Hypothalamus (tissue), 51 donors: ENCODE measurements at places on chromosomes 1 and 21.
A peak's percentile ranks its signal among the peaks of the same experiment; 100 is the strongest.

DNA sequence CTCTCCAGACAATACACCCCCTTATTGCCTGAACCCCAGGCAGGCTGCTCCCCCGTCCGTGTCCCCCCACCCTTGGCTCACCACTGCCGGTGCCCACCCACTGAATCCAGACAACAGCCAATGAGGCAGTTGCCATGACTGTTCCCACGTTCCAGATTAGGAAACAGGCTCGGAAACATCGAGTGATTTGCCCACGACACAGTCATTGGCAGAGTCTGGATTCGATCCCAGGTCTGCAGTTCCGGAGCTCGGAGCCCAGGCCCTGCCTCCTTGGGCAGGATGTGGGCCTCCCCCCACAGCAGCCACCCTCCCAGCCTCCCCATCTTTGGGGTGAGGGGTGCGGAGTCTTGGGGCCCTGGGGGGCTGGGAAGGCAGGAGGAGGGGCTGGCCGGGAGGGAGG is 20.3 kb upstream of the CLSTN1 start:
- DNase-seq: no peak

DNA sequence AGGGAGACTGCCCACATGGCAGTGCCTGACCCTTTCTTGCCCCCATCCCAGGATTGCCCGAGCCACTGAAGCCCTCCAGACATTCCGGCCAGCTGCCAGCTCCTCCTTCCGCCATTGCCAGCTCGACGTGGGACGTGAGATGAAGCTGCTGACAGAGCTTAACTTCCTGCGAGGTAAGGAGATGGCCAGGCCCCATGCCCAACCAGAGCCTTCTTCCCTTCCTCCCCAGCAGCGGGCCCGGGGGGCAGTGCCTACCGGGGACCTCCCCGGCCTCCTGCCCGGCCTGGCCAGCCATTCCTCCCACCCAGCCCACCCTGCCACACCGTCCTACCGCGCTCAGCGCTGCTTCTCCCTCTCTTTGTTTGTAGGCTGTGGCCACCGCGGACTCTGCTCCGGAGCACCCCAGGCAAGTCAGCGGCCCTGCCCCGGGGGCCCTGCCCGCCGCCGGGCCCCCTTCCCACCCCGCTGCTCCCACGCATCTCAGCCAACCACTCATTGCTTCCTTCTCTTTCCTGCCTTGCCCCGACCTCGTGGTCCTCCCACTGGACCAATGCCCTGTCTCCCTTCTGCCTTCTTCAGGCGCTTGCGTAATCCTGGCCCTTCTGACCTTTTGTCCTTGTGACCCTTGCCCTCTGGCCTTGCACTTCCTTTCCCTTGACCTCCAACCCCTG is 4.9 kb downstream of the TRIM46 start:
- DNase-seq: no peak

GRCh38 chr1:9657521-9658032 is 6.0 kb downstream of the PIK3CD start:
- no peak for DNase-seq

DNA sequence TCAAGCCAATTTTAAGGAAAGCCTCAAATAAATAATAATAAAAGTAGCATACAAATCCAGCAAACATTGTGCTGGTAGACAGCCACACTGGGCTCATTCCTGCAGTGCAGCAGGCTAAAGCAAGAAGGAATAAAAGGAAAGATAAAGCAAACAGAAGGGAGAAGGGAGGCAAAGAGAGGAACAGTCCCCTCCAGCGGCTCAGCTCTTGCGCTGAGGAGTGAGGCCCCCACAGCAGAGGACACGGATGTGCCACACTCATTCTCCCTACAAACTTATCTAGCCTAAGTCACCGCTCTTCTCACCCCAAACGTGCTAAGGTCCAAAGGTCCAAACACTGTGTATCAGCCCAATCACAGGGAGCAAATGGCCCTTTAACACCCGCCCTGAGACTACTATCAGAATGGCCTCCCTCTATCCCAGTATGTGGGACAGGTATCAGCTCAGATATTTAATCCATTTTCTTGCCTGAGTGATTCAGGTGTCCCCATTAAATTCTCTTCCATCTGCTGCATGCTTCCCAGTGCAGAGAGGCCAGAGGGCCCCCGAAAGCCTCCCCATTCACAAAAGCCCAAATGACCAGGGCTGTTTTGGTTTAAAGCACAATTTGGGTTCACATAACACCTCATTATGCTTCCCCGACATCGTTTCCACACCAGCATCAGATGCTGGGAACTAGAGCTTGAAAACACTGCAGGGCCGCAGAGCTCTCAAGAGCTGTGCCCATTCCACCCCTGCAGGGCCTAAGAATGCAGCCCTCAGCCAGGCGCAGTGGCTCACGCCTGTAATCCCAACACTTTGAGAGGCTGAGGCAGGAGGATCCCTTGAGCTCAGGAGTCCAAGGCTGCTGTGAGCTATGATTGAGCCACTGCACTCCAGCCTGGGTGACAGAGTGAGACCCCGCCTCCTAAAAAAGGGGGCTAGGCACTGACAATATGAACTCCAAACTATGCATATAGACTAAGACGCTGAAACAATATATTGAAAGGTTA is 17.8 kb downstream of the CAPZB start:
- DNase-seq: no peak

DNA sequence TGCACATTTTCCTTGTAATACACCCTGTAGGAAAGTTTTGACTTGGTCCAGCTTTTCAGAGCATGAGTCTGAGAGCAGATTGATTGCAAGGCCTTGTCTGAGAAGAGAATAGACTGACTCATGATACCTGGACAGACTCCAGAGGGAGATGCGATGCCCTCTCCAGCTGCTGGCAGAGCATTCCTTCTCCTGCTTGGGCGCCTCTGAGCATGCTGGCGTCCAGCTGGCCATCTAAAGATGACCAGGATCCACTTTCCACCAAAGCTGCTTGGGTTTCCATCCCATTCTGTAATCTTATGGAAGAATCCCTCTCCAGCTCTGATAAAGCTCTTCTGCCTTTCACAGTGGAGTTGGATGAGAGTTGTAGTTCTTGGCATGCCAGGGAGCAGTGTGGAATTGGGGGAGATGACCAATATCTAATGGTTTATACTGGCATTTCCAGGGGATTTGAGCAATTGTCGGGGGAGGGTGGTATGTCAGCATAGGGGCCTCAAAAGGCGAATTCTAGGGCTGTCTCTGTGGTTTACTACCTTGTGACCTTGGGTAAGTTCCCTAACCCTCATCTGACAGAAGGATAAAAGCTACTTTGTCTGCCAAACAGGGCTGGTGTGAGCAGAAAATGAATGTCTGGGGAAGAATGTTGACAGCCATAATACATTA is 19.5 kb downstream of the SZRD1 start:
- DNase-seq: no peak

- DNase-seq: peak; percentile 27
Measured at GRCh38 chr1:43978551-43979260, at the start of gene B4GALT2. B4GALT2 (plus strand) TSS chr1:43979210; CDS start chr1:43981161, 1,951 bp downstream.

DNA sequence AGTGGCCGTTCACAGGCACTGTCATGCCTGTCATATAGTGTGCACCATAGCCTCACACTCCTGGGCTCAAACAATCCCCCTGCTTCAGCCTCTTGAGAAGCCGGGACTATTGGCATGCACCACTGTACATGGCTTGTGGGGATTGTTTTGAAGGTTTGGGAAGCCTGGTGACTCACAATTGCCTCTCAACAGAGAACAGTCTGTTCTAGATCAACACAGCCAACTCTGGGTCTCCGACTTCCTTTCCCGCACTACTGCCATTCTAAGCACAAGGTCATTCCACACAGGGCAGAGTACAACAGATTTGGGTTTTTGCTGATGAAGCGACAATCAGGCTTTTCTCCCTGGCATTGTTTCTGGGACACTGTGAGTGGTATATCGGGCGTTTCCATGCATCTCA is 15.5 kb upstream of the AHCTF1 start:
- no peak for DNase-seq

- DNase-seq: peak; percentile 6
Measured at GRCh38 chr1:67749844-67750690, 65.1 kb downstream of the GADD45A start.

DNA sequence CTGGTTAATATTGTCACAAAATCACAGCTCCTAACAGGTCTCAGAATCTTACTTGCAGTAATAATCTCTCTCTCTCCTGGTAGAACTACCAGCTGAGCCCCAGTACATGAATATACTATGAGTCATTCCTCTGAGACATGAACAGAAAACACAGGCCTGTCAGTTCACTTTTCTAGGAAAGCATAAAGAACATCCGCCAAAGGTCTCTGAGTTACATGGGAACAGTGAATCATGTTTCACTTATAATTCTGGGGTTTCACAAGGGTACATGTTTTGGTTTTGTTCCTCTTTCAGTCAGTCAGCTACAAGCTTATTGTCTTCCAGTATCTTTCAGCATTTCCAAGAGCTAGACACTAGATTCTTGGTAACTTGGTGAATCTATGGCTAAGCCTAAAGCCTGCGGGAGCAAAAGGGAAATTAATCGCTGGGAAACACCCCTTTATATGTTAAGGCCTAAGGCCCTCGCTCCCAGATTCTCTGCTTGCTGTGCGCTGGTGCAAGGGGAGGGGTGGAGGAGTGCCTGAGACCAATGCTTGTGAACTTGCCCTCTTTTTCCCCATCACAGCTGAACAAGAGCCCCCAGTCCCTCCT is 31.7 kb downstream of the IFNGR2 start:
- DNase-seq: no peak

DNA sequence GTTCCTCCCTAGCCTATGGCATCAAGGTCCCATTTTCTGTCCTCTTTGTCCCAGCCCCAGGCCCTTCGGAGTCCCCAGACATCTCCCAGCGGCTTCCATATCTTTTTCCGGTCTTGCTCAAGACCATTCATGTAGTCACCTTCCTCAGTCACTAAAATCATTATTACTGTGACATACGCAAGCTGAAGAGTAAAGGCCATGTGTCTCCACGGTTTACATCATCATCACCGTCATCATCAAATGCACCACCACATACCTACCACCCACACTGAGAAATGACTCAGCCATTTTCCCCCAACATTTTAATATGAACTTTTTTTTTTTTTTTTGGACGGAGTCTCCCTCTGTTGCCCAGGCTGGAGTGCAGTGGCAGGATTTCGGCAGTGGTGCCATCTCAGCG is 43.4 kb downstream of the FHAD1 start:
- DNase-seq: no peak

- DNase-seq: no peak
Measured at GRCh38 chr1:233561708-233562426, 52.0 kb upstream of the KCNK1 start.

GRCh38 chr1:230422221-230422981 is 3.7 kb downstream of the PGBD5 start:
- DNase-seq: no peak

GRCh38 chr21:9758888-9759287 is 762.5 kb upstream of the TPTE start:
- DNase-seq: no peak

DNA sequence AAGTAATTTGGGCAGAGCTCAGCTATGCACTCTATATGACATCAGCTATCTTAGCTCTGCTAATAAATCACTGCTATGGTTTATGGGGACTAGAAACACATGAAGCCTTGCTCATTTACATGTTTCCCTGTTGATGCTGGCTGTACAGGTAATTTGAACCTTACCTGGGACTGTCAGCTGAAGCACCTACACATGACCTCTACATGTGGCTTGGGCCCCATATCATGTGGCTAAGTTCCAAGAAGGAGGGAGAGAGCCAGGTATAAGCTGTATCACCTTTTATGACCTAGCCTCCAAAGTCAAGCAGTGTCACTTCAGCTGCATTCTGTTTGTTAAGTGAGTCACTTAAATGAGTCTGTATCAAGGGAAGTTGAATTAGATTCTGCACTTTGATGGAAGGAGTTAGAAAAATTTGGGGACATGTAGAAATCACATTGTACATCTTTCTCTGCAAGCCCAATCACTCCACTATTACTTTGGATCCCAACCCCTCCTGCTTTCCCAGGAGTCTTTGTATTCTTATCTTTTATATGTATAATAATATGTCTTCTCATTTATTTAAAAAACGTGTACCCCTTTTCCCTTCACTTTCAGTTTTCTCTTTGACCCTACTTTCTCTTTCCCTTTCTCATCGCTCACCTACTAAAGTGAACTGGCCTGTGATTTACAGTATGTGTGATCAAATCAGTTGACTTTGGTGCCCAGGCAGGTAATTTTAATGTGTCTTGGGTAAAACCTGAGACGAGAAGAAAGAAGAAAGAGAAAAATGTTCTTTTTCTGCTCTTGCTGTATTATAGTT is 53.4 kb upstream of the PRKACB start:
- no peak for DNase-seq

DNA sequence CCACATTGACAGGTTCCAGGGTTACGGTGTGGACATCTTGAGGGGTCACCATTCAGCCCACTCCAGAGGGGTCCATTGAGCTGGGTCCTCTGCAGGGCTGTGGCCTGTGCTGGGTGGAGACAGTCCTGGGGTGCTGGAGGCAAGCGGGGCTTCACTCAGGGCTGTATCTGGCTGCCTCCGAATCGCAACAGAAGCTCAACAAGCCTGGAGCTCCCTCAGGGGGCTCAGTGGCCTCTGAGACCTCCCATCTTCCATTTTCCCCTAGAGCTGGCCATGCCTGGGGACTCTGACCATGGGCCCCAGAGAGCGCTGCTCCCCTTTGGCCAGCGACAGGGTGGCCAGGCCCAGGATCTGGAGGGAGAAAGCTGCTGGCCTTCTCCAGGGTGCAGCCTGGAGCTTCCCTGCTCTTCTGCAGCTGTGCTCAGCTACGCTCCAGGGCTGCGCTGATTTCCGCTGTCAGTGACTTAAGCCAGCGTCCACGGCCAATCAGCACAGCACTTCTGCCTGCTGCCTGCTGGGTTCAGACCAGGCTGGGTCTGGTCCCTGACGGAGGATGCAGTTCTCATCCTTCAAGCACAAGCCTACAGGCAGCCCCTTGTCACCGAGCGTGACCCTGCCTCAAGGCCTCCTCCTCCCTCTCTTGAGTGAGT is 45.0 kb upstream of the ADARB1 start:
- no peak for DNase-seq

DNA sequence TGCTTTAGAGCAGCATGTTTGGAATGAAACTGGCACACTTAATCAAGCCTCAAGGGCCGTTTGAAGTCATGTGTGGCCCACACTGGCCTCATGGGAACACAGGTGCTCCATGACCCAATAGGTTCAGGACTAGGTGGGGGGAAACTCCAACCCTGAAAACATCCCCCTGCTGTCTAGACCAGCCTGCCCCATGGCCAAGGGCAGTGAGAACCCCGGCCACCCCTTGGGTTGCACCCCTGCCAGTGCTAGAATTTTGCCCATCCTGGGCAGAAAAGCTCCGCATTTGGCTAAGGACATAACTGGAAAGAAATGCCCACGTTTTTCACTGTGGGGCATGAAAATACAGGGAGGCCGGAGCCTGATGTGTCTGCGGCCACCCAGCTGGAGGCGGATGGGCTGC is 6.1 kb upstream of the PTGER3 start:
- no peak for DNase-seq

GRCh38 chr1:53365437-53366063 is 37.7 kb upstream of the LRP8 start:
- no peak for DNase-seq
